Cortex of kidney (tissue), 1 donor: ENCODE measurements at places on chromosomes 7 and 10.

DNA sequence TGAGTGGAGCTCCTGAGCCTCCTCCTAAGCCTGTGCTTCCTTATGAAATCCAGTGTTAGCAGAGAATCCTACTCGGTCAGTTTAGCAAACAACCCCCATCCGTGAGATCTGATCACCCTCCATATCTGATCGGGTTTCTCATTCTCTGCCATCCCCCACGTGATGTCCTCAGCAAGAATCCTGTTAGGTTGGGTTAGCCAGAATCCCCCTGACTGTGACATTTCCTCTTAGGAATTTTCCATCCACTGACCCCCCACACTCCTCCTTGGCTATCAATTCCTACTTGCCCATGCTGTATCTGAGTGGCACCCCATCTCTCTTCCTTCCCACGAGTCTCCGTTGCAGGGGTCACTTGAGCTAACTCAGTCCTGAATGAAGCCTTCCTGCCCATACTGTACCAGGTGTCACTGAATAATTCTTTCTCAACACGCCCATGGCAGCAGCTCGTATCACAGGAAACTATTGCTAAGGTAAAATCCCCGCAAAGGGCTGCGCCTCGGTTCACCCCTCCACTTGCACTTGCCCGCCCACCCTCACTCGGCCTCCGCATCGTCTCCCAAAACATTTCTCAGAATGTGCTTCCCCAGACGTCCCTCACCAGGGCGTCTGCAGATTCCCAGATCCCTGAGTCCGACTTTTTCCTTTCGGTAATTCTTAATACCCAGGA is 44.1 kb downstream of the MYOF start:
- no peak for DNase-seq

DNA sequence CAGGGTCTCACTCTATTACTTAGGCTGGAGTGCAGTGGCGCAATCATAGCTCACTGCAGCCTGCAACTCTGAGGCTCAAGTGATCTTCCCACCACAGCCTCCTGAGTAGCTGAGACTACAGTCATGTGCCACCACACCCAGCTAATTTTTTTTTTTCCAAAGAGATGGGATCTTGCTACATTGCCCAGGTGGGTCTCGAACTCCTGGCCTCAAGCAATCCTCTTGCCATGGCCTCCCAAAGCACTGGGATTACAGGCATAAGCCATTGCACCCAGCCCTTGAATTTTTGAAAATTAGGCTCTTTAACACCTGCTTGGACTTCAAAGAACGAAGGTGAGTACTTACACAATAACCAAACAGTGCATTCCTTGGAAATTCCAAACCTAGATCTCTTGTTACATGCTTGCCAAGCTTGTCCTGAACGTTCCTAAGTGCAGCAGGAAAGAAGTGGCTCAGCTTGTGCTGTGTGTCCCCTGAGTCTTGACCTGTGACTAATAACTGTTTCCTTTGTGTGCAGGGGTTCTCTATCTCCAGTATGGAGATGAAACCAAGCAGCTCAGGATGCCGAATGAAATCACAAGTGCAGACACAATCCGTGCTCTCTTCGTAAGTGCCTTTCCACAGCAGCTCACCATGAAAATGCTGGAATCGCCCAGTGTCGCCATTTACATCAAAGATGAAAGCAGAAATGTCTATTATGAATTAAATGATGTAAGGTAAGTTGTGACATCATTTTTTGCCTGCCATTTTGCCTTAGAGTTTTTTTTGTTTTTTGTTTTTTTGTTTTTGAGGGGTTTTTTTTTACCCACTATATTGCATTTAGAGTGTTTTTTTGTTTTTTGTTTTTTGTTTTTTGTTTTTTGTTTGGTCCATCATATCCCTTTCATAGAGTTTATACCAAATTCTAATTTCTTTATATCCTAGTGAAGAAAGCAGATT is 223.8 kb downstream of the KIAA1217 start:
- no peak for DNase-seq

- no peak for DNase-seq
Observed at GRCh38 chr7:24283897-24284698, at the start of gene NPY. NPY (plus strand) TSS chr7:24284190; CDS start chr7:24285241, 1,051 bp downstream.

DNA sequence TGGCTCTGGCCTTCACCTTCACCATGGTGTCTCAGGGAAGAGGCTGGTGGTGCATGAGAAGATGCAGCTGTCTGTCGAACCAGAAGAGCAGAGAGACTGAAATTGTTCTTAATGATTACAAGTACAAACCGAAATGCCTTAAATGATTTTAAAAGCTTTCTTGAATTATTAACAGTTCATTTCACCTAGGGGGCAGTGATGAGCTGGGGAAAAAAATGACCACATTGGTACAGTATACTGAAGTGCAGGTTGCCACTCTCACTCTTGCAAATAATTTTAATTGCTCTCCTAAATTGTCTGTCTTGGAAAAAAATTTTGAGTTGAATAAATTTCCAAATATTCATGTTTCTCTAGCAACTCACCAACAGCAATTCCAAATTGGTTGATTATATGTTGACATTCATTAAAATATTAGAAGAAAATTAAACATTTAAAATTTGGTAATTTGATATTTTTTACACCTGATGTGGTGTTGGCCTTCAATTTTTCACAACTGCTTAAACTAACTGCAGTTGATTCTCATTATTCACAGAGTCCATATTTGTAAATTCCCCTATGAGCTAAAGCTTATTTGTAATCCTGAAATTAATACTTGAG is 692.6 kb downstream of the ZWINT start:
- no peak for DNase-seq

GRCh38 chr7:145016068-145016467 is 180.2 kb upstream of the TPK1 start:
- DNase-seq = no peak
